ENCODE measurements at places on chromosomes 1 and 21. TPM values are rescaled to one million over a fixed set of nuclear protein-coding genes. Genes with fewer than 3 reads are reported as not detected.

DNA sequence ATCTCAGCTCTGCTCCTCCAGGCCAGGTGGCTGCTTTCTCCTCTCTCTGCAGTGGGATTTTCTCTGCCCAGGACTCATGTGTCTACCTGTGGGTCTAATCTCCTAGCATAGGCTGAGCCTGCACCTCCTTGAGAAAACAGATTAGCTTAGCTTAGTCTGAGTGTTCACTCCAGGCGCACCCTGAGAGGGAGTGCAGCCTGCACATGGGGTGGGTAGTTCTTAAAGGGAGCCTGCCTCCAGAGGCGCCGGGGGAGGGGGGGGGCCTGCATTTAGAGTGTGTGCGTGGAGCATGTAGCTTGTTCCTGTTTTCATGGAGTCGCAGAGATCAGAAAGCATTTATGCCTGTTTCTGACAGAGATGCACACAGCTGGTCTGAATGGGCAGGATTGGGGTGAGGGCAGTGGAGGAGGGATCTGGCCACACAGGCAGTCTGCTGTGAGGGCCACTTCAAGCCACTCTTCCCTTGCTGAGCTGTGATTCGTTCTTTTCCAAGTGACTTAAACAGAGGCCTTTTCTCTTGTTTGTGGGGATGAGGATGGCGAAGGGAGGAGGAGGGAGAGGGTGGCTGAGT, 45.2 kb downstream of the GALNT2 start:
- DNase-seq: peak; percentile 21
- peak overlapping the region; percentile 30 for H3K27ac ChIP-seq
- H3K36me3 ChIP-seq: no peaks in the 10 kb centered on the region
- H3K4me1 ChIP-seq: peaks cover 28% of the 10 kb centered on the region

DNA sequence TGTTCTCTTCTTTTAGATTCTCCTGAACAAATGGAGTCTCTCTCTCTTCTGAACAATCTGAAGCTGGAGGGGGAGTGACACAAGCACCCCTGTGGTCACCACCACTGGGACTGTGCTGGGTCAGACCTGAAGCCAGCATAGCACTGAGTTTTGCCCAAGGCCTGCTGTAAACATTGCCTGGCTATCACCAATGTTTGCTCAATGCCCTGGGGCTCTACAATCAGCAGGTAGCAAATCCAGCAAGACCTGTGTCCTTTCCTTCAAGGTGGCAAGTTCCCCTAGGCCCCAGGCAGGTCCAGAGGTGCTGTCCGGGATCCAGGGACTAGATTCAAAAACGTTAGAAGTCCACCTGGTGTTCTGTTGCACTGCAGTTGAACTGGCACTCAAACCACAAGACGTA, 282.8 kb upstream of the PROX1 start:
- no peaks in the 10 kb centered on the region for H3K4me1 ChIP-seq
- no peaks in the 10 kb centered on the region for H3K36me3 ChIP-seq
- no peak overlapping the region for H3K4me3 ChIP-seq
- no peak for DNase-seq

The IL19 gene
- polyA plus RNA-seq: not detected

DNA sequence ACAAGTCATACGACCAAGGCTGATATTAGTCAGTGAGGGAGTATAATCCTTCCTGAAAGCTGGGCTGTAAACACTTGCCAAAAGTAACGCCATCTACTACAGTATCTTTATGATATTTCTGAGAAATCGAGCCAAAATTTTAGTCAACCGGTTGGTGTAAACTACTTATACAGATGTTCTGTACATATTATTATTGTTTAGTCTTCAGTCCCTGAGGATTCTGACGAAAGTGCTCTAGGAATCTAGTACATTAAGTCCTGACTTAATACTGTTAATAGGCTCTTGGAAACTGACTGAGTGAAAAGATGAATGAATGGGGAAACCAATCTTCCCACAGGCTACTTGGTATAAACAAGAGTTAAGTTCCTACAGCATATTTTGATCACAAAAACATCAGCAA, 274.3 kb downstream of the USP25 start:
- peak; percentile 24 for DNase-seq
- no peak overlapping the region for H3K4me3 ChIP-seq
- H3K27me3 ChIP-seq: no peaks in the 10 kb centered on the region

GRCh38 chr1:109466125-109466451, 258 bp upstream of the SYPL2 start:
- H3K4me1 ChIP-seq: no peaks in the 10 kb centered on the region
- no peak overlapping the region for H3K27ac ChIP-seq
- DNase-seq: no peak
- H3K27me3 ChIP-seq: peaks cover 66% of the 10 kb centered on the region

DNA sequence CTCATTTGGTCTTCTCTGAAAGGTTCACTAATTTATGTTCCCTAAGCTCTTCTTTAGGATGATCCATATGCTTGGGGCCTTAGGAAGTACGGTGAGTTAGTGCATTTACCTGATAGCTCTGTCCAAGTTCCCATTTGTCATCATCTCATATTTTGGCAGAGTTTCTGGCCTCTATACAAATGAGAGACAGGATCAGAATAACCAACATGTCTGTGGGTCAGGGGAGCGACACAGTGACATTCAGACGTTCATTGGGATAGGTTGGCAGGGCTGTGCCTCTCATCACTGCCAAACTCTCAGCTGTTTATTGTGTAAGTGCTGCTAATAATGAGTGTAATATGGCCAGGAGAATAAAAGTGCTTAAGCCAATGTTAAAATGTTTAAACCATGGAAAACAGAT, 561.1 kb upstream of the ZRANB2 start:
- DNase-seq: no peak
- 0 out of 2 replicates have a peak, but pooled peaks cover 1% of the 10 kb centered on the region for H3K4me1 ChIP-seq
- no peak overlapping the region for H3K27ac ChIP-seq
- H3K27me3 ChIP-seq: no peaks in the 10 kb centered on the region

DNA sequence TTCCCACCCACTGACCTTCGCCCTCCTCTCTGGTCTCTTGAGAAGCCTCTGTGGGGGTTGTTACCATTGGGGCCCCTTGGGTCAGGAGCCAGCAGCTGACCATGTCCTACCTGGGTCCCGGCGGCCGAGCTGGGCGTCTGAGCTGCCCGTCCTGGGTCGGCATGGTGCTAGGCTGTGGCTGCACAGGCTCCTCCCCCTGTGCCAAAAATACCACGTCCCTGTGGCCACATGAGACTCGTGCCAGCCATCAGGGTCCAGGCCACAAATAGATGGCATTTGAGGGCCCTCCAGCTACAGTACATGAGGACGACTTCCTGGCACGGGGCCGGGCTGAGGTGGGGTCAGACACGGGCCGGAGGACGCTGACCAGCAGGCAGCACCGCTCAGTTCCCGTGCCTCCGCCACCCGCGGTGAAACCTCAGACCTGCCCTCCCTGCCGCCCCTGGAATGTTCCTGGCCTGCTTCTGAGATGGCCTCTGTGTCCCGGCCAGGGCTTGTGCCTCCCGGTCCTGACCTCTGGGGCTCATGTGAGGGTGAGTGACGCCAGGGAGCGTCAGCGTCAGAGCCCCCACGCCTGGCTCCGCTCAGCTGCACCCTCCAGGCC, at the start of gene PERM1:
Gene PERM1 (minus strand): TSS at position 139 of the 604 bp plus-strand sequence. CDS start 1,064 bp downstream, outside the sequence.
- no peak within 1 kb of the TSS for H3K4me3 ChIP-seq
- no peaks in the 10 kb centered on the region for H3K4me1 ChIP-seq
- no peaks in the 10 kb centered on the region for H3K36me3 ChIP-seq
- H3K27me3 ChIP-seq: peaks cover 5% of the 10 kb centered on the region
- no peak for DNase-seq

DNA sequence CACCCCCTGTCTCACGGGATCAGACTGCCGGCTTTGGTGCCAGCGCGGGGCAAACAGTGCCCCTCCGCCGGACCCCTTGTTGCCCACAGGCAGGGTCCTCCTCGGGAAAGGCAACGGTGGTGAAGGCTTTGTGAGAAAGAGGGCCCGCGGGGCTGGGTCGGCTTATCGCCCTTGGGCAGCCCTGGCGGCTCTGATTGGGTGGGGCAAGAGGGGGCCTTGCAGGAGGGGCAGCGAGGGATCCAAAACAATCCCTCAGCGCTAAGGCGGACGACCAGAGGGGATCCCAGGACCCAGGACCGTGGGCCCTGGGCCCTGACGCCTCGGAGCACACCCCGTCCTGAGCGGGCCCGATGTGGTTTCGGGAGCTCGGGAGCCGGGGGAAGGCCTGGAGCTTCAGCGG, 3.9 kb upstream of the ZNF678 start:
- H3K27ac ChIP-seq: no peak overlapping the region
- H3K4me3 ChIP-seq: no peak overlapping the region
- H3K36me3 ChIP-seq: no peaks in the 10 kb centered on the region
- no peak for DNase-seq
- peaks cover 16% of the 10 kb centered on the region for H3K27me3 ChIP-seq
- H3K4me1 ChIP-seq: no peaks in the 10 kb centered on the region

GRCh38 chr1:153527023-153527682, 8.6 kb downstream of the S100A6 start:
- H3K27ac ChIP-seq: no peak overlapping the region
- no peaks in the 10 kb centered on the region for H3K36me3 ChIP-seq
- H3K4me3 ChIP-seq: no peak overlapping the region
- DNase-seq: peak; percentile 66

The MATN1 gene
- 0.27 TPM for polyA plus RNA-seq

The PAQR7 gene
- 12.0 TPM for polyA plus RNA-seq

DNA sequence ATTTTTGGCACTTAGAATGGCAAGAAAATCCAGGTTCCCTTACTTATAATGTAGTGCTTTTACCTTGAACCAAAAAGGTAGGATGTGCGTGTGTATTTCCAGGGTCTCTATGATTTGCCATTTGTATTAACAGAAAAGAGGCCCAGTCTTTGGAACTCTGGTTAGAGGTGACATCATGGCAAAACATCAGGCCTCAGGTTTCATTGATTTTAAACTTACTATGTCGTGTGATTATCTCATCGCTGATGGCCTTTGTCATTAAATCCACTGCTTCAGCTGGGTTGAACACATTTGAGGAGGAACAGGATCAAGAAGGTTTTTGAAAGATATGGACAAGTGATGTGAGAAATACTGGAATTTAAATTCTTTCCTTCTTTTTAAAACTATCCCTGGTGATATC, 95.2 kb downstream of the PBX1 start:
- H3K36me3 ChIP-seq: no peaks in the 10 kb centered on the region
- no peak overlapping the region for H3K4me3 ChIP-seq
- no peak overlapping the region for H3K27ac ChIP-seq
- H3K27me3 ChIP-seq: no peaks in the 10 kb centered on the region
- DNase-seq: no peak
- peaks cover 5% of the 10 kb centered on the region for H3K4me1 ChIP-seq

- no peak overlapping the region for H3K4me3 ChIP-seq
- no peaks in the 10 kb centered on the region for H3K27me3 ChIP-seq
- peak; percentile 43 for DNase-seq
- H3K4me1 ChIP-seq: peaks cover 26% of the 10 kb centered on the region
- H3K36me3 ChIP-seq: no peaks in the 10 kb centered on the region
These were observed 4.9 kb upstream of the SHISA4 start for GRCh38 chr1:201883786-201884185.

The PLA2G4A gene
- polyA plus RNA-seq: 1.6 TPM
